ENCODE measurements at places on chromosomes 16 and 17.

DNA sequence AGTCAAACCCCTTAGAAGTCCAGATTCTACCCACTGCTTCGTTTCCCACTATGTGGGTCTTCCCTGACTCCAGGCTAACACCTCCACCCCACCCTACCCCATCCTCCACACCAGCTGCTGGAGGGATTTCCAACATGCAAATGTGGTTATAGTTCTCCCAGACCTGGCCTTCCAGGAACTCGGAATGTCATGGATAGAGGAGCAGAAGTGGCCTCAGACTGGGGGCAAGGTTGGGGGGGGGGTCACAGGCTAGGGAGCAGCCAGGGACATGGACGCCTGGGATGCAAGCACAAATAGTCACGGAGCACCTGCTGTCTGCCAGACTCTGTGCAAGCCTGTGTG, 2.0 kb downstream of the CAMKK1 start:
- DNase-seq: no peak

- DNase-seq: no peak
These were observed 32.8 kb downstream of the GPT2 start for GRCh38 chr16:46916980-46917379.

DNA sequence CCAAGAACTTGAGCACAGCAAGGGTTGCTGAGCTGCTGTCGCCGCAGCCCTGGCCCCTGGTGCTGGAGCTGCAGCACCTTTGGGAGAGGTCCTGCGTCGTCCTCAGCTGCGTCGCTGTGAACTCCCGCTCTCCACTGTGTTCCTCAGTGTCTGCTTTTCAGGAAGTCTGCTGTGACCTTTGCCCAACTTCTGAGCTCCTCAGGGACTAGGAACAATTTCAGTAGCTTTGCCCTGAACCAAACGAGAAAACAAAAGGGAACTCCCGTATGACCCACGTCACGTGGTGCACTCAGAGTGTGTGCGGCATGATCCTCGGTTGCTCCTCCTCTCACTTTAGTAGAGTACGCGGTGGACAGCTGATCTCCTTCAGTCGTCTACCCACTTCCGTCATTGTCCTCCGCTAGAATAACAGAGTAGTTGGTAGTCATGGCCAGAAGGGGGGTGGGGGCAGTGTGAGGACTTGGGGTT, 44.2 kb downstream of the WDR45B start:
- DNase-seq: no peak

DNA sequence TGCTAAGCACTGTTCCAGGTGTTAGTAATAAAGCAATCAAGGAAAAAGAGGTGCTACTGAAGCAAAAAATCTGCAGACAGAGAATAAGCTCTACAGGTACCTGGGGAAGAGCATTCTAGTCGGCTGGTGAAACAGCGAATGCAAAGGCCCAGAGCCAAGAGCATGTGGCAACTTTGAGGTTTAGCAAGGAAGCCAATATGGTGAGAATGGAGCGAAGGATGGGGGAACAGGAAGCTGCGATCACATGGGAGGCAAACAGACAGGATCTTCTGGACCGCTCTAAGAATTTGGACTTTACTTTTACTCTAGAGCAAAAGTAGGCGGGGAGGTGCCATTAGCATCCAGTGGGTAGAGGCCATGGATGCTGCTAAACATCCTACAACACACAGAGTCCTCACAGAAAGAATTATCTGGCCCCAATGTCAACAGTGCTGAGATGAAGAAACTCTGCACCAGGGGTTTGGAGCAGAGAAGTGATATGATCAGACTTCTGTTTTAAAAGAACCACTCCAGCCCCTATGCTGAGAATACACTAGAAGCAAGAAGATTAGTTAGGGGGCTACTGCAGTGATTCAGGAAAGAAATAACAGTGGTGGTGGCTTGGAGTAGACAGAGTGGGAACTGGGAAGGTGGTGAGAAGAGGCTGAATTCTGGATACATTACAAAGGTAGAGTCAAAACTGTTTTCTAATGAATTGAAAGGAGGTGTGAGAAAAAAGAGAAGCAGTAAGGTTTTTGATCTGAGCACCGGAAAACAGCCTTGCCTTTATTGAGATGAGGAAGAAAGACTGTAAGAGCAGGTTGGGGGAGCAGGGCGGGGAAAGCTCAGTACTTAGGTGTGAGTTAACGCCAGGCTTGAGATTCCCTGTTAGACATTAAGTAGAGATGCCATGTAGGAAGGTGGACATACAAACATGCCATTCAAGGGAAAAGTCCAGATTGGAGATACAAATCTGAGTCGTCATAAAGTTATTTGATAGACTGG, 11.0 kb downstream of the EFTUD2 start:
- no peak for DNase-seq

- DNase-seq: no peak
These were observed 322.4 kb upstream of the N4BP1 start for GRCh38 chr16:48932216-48932855.

DNA sequence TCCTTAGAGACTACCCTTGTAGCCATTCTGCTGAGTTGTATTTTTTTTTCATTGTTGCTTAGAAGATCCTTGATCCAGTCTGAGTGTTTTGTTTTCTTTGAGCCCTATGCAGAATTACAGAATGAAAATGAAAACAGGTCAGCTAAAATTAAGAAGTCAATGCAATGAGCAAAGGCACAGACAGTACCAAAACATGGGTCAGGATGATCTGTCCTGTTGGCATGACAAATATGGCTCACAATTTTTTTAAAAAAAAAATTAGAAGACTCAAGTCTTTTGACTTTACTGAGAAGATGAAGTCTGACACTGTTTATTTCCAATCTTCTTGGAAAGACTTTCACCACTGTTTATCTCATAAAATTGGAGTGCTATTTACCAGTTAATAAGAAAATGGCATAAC, 32.4 kb downstream of the KCNJ16 start:
- no peak for DNase-seq
